ENCODE measurements at places on chromosomes 6 and 20. TPM values are rescaled to one million over a fixed set of nuclear protein-coding genes. Genes with fewer than 3 reads are reported as not detected.

DNA sequence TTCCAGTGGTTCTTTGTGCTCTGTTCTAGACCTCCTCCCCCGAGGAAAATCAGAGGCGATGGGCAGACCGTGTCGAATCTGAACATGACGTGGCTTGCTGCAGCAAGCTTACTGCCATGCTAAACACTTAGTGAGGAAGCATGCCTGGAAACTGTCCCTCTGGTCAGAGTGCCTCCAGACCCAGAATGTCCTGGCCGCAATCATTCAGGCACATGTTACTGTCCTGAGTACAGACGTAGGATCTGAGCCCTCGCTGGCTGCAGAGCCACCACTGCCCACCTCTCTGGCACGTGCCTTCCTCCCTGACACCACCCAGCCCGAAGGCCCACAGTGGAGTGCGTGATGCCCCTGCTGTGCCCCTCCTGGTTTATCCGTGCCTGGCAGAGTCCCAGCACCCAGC, 163.6 kb downstream of the SYNDIG1 start:
- no peak for DNase-seq

Gene SLA2
- 0.13 TPM for polyA plus RNA-seq

Gene ATRN
- polyA plus RNA-seq: 23.4 TPM

GRCh38 chr6:154925130-154925529, 70.0 kb upstream of the TIAM2 start:
- no peak for DNase-seq

Gene HLA-F
- 10.0 TPM for polyA plus RNA-seq

Measured in hindlimb muscle (tissue), 1 donor.